ENCODE measurements at places on chromosomes 2 and 18. TPM values are rescaled to one million over a fixed set of nuclear protein-coding genes. Genes with fewer than 3 reads are reported as not detected.

Gene NOL4
- total RNA-seq: not detected

Gene RAPGEF4
- 9.9 TPM for total RNA-seq

Gene TBR1
- not detected for total RNA-seq

DNA sequence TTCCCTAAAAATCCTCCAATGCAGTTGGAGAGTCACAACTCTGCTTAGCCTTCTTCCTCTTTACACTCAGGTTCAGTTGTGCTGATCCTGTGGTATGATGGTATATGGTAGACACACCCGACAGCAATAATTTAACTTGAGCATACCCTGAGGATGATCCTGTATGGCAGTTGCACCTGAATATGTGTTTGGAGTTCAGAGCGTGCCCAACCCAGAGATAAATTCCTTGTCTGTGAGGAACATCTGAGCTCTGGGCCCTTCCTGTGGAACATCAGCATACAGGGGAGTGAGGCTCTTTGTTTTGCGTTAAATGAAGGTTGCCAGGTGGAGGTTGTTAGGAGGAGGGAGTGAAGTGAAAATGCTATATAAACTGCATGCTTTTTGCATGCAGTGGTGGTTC, 187.7 kb downstream of the MYO3B start:
- no peak for DNase-seq
- no peak overlapping the region for H3K27ac ChIP-seq
- H3K27me3 ChIP-seq: no peaks in the 10 kb centered on the region
- no peaks in the 10 kb centered on the region for H3K36me3 ChIP-seq
- H3K4me1 ChIP-seq: no peaks in the 10 kb centered on the region
- H3K4me3 ChIP-seq: no peak overlapping the region

- no peaks in the 10 kb centered on the region for H3K36me3 ChIP-seq
- H3K27ac ChIP-seq: no peak overlapping the region
- no peak for DNase-seq
- H3K27me3 ChIP-seq: no peaks in the 10 kb centered on the region
These were observed 27.3 kb downstream of the DGKD start for GRCh38 chr2:233381638-233381995.

GRCh38 chr2:26429779-26430578, 28.3 kb downstream of the DRC1 start:
- H3K27ac ChIP-seq: no peak overlapping the region
- no peak for DNase-seq
- H3K36me3 ChIP-seq: no peaks in the 10 kb centered on the region
- no peaks in the 10 kb centered on the region for H3K4me1 ChIP-seq

GRCh38 chr2:237540823-237541222, 25.6 kb upstream of the PRLH start:
- no peaks in the 10 kb centered on the region for H3K36me3 ChIP-seq
- no peak overlapping the region for H3K4me3 ChIP-seq
- H3K4me1 ChIP-seq: no peaks in the 10 kb centered on the region
- no peak for DNase-seq
- no peak overlapping the region for H3K27ac ChIP-seq

DNA sequence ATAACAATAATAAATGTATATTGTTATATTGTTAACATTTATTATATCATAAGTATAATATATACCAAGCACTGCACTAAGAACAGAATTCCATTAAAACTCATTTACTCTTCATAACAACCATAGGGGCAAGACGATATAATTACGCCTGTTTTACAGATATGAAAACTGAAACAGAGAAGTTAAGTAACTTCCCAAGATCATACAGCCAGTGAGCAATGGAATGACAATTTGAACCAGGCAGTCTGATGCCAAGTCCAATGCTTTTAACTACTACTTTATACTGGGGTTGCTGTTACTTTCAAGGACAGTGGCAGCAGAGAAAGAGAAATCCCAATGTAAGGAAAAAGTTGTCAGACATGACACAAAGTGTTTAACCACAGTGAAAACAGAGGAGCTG, 338.8 kb upstream of the ID2 start:
- no peaks in the 10 kb centered on the region for H3K36me3 ChIP-seq
- H3K27ac ChIP-seq: no peak overlapping the region
- DNase-seq: no peak
- no peaks in the 10 kb centered on the region for H3K27me3 ChIP-seq
- no peak overlapping the region for H3K4me3 ChIP-seq
- H3K4me1 ChIP-seq: no peaks in the 10 kb centered on the region

GRCh38 chr18:45978084-45978483, 11.0 kb upstream of the EPG5 start:
- no peak for DNase-seq
- H3K4me3 ChIP-seq: no peak overlapping the region
- H3K4me1 ChIP-seq: no peaks in the 10 kb centered on the region
- H3K27me3 ChIP-seq: no peaks in the 10 kb centered on the region
- no peak overlapping the region for H3K27ac ChIP-seq

Data from thoracic aorta (tissue), 2 donors.